A549 (cell line): ENCODE measurements at places on chromosomes 4 and X. TPM values are rescaled to one million over a fixed set of nuclear protein-coding genes. Genes with fewer than 3 reads are reported as not detected.

Gene NOX1
- polyA plus RNA-seq: 0.07 TPM in 1 of 3 replicates, not detected in the others

Gene CENPC
- polyA plus RNA-seq: 5.6 to 6.5 TPM (median 5.8 TPM) in 3 replicates

Gene ATRX
- polyA plus RNA-seq: 34.1 to 35.2 TPM (median 34.7 TPM) in 3 replicates

Gene EDNRA
- polyA plus RNA-seq: 0.09 to 0.17 TPM (median 0.16 TPM) in 3 replicates

Gene MGAT4D
- polyA plus RNA-seq: not detected in 3 replicates

Gene COPS4
- polyA plus RNA-seq: 36.8 to 40.4 TPM (median 39.9 TPM) in 3 replicates

Gene MEPE
- polyA plus RNA-seq: not detected in 3 replicates

Gene EMCN
- not detected in 3 replicates for polyA plus RNA-seq

Gene CXXC4
- polyA plus RNA-seq: 0.03 to 0.04 TPM (median 0.03 TPM) in 3 replicates

Gene SULT1B1
- polyA plus RNA-seq: 0.01 TPM in 2 of 3 replicates, not detected in the other

Gene MAGEB10
- not detected in 3 replicates for polyA plus RNA-seq

Gene NUP62CL
- 12.5 to 15.8 TPM (median 14.1 TPM) in 3 replicates for polyA plus RNA-seq

Gene WDFY3
- polyA plus RNA-seq: 6.6 to 7.9 TPM (median 6.6 TPM) in 3 replicates

Gene TCEAL2
- polyA plus RNA-seq: not detected in 3 replicates

Gene GC
- polyA plus RNA-seq: not detected in 3 replicates

Gene KCNIP4
- polyA plus RNA-seq: not detected in 3 replicates

Gene SPANXN4
- not detected in 3 replicates for polyA plus RNA-seq

Gene UBA1
- polyA plus RNA-seq: 188 to 196 TPM (median 192 TPM) in 3 replicates
